HS-5 (cell line): ENCODE measurements at places on chromosomes 6 and 20.

- DNase-seq = no peak
Measured at GRCh38 chr6:2990248-2990931, 9.3 kb upstream of the NQO2 start.

- DNase-seq = no peak
Measured at GRCh38 chr6:136510782-136511181, 39.4 kb downstream of the MAP7 start.

DNA sequence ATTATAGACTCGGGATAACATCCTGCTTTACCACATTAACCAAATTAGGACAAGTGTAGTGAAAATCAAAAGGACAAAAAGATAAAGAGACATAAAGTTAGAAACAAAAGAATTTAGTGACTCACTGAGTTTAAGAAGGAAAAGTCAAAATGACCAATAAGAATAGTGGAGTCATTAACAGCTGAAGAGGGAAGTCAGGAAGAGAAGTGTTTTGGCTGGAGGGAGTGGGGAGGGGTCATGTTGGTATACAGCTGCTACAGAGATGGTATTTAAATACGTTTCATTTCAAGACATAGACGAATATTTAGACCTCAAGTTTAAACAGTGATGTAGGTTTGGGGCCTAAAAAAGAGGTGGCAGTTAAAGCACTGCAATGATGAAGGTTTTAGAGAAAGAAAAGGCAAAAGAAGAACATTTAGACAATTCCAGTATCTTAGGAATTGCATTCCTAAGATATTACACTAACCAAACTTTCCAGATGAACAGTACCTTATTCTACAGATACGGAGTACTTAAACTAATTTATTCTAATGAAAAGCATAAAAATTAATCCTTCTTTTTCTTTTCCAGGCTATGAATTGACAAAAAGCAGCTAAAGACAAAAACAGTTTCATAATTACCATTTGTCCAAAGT lies 10.6 kb downstream of the FKBP5 start:
- DNase-seq = no peak

DNA sequence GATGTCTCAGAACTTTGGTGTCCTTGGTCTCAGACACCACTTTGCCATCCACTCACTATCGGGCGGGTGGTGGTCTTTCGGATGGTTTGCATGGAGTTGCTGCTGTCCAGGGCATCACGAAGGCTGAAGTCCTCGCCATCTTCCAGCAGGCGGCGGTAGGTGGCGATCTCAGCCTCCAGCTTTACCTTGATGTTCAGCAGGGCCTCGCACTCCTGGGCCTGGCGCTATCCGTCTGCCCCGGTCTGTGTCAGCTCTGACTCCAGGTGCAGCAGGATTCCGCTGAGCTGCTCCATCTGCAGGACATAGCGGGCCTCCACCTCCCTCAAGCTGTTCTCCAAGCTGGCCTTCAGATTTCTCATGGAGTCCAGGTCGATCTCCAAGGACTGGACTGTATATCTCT lies 36.0 kb downstream of the ZNF311 start:
- DNase-seq = no peak

- DNase-seq = peak; percentile 84
Measured at GRCh38 chr6:27592481-27593199, 119.7 kb upstream of the ZNF184 start.

- DNase-seq = peak; percentile 81
Measured at GRCh38 chr6:71420693-71421328, 132.2 kb downstream of the OGFRL1 start.

GRCh38 chr6:47631797-47632196 lies 66.6 kb upstream of the ADGRF4 start:
- no peak for DNase-seq

DNA sequence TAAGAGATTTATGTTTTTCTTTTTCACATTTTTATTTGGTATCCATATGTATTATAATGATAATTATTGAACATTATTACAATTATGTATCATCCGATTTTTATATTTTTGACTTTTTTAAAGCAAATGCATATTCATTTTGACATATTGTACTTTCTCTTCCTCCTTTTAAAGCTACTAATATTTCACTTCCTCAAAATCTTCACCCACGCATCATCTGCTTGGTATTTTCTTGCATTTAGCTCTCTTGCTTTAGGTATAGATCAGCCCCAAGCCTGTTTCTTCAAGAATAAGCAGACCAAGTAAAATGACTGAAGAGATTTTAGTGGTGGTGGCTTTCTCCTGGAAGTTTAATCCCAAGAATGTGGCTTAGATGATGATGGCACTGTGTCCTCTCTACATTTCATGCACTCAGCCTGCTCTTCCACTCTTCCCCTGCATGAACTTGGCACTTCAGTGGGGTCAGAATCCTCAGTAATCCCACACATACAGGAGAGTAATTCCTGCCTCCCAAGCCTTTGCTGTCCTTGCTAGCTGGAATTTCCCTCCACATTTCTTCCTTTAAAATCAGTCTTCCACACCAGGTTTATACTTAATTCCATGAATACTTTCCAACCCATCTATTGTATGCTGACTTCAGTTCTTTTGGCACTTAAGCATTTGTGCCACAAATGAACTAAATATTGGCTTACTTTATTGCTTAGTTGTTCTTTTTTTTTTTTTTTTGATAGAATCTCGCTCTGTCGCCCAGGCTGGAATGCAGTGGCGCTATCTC lies 8.2 kb downstream of the NCOA7 start:
- DNase-seq = no peak

GRCh38 chr20:1418350-1418749 lies 25.5 kb upstream of the FKBP1A start:
- peak; percentile 56 for DNase-seq

GRCh38 chr20:57787151-57787989 lies 77.6 kb upstream of the PMEPA1 start:
- DNase-seq = no peak

DNA sequence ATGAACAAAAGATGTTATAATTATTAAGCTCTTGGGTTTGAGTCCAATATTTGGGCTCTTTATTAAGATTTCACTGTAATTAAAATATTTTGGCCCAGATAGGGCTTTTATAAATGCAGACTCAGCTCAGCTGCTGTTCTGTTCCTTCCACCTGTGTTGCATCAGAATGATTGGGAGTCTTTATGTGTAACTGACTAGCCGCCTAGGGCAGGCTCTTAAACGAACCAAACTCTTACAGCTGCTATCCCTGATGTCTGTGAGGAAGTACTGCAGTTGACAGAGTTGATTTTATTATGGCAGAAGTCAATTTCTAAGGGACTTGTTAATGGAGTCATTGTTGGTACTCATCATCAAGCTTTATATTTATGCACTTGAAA lies 144.7 kb downstream of the MYO6 start:
- DNase-seq = no peak

- DNase-seq = peak; percentile 58
Measured at GRCh38 chr6:17584241-17584803, 15.8 kb upstream of the FAM8A1 start.

- DNase-seq = peak; percentile 85
Measured at GRCh38 chr20:9200620-9201019, 131.7 kb downstream of the PLCB4 start.

- no peak for DNase-seq
Measured at GRCh38 chr20:1619861-1620444, at the start of gene SIRPB1. SIRPB1 (minus strand) TSS chr20:1620009; CDS start chr20:1619944, 65 bp downstream.

DNA sequence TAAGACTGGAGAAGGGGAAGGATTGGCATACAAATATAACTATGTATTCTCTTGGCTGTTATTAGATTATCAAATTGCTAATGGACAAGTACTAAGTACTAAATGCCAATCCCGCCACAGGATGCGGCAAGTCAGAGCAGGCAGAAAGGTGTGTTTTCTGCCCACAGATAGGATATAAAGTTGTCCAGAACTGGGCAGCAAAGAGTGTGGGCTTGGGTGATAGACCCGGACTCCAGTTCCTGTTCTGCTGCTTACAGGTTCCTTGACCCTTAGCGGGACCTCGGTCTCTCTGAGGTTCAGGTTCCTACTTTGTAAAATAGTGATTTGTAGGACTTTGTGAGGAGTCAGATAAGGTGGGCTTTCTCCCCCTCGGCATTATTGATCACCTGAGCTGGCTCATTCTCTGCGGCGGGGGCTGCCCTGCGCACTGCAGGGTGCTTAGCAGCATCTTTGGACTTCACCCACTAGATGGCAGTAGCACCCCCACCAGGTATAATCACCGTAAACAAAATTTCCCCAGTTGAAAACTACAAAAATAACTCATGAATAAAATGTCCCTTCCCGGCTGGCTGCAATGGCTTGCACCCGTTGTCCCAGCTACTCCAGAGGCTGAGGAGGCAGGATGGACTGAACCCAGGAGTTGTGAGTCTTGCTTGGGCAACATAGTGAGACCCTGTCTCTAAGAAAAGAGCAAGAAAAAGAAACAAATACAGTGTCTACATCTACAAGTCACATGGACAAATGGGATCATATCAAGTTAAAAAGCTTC lies 193.1 kb downstream of the DOK5 start:
- peak; percentile 68 for DNase-seq

GRCh38 chr20:15673206-15673605 lies 900.0 kb downstream of the KIF16B start:
- peak; percentile 77 for DNase-seq

- DNase-seq = no peak
Measured at GRCh38 chr6:80618953-80619352, 512.5 kb downstream of the BCKDHB start.

DNA sequence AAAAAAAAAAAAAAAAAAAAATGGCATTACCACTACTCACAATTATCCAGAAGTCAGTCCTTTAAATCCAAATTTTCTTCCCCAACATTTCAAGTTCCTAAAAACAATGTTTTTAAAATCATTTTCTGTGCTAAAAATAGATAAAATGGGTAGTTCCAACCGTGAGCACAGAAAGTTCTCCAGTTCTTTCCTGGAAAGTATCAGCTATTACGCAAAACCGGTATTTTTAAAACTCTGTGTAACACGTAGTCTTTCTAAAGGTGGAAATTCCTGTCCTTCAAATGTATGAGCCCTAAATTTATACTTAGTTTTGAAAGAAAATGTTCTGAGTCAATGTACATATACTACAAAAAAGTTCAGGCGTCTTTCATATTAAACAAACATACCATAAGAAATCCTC lies 83.5 kb upstream of the SCAF8 start:
- no peak for DNase-seq

DNA sequence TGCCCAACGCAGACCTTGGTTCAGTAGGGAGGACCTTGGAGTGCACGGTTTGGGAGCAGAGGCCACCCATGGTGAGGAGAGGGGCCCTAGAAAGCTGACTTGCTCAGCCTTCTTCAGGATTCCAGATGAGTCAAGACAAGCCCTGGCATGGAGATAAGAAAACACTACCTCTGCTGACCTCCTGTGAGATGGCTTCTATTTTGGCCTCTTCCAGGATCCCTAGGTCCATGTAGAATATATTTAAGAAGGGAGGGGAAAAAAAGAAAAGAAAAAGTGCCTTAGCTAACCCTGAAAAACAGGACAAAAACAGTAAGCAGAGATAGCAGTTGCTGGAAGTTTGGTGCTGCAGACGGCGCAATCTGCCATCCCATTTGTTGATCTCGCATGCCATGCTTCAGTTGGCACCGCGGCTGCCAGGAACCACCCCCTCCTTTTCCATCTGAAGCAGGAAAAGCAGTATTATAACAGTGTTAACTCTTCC lies 100.0 kb downstream of the ARMC2 start:
- no peak for DNase-seq

GRCh38 chr6:30075790-30076732 lies 492 bp upstream of the RNF39 start:
- DNase-seq = no peak

GRCh38 chr6:126786262-126786661 lies 332.2 kb upstream of the RSPO3 start:
- DNase-seq = no peak

GRCh38 chr6:41187924-41188886 lies 12.7 kb downstream of the TREML2 start:
- no peak for DNase-seq

- DNase-seq = no peak
Measured at GRCh38 chr20:57653546-57653900, 33.3 kb upstream of the ZBP1 start.

DNA sequence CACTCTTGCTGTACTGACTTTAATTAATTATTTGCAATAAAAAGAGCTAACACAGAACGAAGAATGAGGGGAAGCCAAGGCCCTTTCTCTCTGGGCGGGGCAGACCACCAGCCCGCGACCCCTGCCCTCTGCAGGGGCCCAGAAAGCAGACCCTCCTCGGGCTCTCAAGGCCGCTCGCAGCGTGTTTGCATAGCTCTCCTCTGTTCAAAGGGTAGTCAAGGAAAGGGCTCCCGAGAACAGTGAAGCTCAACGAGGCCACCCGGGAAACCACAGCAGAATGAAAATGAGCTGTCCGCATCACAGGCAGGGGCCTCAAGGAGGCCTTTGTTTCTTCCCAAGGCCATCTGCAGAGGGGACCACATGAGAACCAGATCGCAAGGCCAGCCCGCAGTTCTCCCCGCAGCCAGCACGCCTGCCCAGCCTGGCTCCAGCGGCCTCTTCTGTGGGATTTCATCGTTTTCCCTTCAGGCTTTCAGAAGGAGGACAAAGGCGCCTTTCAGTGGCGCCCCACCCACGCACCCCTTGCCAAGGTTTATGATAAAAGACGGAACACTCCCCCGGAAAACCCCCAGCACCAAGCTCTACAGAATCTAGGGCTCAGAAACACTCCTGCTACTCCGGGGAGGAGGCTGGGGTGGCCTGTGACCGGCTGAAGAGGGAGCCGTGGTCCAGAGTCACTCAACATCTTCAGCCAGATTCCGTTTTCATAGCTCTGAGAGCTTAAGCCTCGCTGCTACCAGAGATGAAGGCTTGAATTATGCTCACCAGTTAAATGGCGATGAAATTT lies 25.3 kb downstream of the ACSS1 start:
- DNase-seq = no peak

DNA sequence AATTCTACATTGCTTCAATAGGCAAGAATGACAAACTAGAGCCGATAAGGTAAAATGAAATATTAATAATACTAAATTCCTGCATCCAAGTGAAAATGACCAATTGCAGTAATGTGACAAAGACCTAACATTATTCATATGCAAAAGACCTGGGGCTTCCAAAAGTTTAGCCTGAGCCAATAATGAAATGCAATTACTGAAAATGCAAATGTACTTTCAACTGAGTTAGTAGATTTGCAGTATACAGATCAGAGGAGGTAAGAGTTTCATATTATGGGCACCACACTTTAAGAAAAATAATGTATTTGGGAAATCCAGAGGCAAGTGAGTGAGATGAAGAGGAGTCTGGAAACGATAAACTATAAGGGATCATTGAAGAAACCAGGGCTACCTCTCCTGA lies 193.7 kb upstream of the GMDS start:
- no peak for DNase-seq

DNA sequence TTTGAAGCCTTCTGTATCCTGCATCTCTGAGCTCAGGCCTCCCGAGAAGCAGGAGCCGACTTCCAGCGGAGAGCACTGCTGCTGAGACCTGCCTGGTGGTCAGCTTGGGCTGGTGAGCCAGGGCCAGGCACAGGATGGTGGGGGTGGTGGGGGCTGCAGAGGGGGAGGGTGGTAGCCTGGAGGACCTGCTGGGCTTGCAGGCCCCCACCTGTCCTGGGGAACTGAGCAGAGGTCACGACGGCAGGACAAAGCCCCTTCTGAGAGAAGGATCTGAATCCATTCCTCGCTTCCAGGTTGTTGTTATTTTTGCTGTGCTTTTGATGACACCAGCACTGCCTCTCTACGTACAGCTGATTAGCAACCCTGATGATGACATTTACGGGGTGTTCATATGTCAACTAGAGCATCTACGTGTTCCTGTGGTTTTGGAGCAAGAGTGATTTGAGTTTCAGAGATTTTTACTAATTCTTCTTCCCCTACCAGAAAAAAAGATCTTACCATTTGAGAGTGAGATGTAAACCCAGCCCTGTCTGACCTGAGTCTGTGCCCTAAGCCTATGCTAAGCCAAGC lies 35.7 kb upstream of the CD93 start:
- DNase-seq = no peak

- no peak for DNase-seq
Measured at GRCh38 chr6:137175868-137176245, 2.4 kb upstream of the IL22RA2 start.
